ENCODE measurements at places on chromosomes 13 and 19.

DNA sequence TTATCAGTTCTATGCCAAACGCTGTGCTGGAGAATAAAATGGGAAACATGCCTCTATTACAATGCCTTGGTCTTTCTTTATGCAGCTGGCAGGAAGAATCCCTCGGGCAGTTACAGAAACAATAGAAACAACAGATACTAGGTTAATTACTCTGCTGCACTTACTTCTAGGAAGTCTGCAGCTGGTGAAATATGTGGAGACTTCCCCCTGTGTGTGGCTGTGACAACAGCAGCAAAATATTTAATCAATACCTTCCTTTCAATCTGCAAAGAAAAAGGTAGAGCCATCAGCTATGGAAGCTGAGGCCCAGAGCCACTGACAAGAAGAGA lies 9.9 kb downstream of the STOML3 start:
- no peak for DNase-seq

- no peak for DNase-seq
Observed at GRCh38 chr13:26601669-26602068, 44.2 kb downstream of the WASF3 start.

DNA sequence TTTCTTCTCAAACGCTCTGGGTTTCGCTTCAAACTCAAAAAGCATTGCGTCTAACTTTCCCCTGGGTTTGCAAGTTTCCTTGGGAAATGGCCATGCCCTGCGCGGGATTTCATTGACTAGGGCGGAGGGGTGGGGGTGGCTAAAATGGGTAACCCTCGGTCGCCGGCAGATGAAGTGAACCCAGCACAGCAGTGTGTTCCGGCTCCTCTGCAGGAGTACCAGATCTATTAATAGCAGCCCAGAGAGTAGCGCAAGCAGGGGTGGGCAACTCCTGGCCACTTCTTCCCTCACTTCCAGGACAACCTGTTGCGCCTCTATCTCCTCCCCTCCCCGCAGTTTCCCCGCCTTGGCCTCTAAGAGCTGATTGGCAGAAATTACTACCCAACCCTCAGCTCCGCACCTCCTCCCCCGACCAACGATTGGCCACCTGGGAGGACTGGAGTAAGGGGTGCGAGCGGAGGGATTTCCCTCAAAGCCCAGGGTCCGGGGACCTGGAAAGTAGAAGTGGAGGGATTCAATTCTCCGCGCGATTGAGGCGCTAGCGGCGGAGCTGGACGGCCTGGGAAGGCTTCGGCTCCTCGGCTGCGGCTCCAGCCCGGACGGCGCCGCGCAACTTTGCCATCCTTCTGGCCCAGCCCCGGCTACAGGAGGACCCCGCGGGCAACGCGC lies at the start of gene FREM2:
Gene FREM2, plus strand, starts transcription at position 501 of the 669 bp plus-strand sequence. CDS start 268 bp downstream, outside the sequence.
- no peak for DNase-seq

DNA sequence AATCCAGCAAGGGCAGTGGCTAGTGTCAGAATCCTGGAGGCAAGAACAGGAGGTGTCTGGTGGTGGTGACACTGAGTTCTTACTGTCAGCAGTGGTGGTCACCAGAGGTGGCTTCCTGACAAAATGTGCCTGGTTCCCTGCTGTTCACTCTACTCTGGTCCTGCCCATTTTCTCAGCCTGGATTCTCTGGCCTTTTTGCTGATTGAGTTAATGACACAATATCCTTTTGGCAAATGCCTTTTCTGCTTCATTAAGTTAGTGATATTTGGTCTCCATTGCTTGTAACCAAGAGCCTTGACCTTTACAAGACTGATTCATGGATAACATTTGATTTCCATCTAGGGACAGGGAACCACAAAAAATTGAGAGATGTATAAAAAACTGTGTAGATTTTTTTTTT lies 51.1 kb downstream of the RFC3 start:
- no peak for DNase-seq

GRCh38 chr19:639253-640160 lies at the start of gene FGF22:
FGF22 (plus strand) TSS chr19:639879; CDS start chr19:639926, 47 bp downstream.
- DNase-seq = peak; percentile 99

- no peak for DNase-seq
Observed at GRCh38 chr13:95106562-95106961, 194.7 kb downstream of the ABCC4 start.

GRCh38 chr19:2952953-2953481 lies 8.2 kb upstream of the ZNF77 start:
- DNase-seq = no peak

GRCh38 chr13:49836516-49836915 lies 44.0 kb upstream of the KPNA3 start:
- DNase-seq = no peak

DNA sequence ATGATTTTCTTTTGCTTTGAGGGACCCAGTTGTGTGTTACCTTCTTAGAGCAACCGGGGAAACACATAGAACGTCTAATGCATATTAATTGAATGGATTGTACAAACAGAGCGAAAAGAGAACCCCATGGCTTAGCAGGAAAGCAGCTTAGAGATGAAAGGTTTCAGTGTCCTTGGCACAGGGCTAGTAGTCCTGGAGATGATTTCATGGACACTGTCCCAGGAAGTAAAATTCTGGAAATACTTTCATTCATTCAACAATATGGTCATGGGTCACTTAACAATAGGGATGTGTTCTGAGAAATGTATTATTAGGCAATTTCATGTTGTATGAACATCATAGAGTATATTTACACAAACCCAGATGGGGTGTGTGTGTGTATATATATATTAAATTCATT lies 9.7 kb upstream of the FUT2 start:
- no peak for DNase-seq

DNA sequence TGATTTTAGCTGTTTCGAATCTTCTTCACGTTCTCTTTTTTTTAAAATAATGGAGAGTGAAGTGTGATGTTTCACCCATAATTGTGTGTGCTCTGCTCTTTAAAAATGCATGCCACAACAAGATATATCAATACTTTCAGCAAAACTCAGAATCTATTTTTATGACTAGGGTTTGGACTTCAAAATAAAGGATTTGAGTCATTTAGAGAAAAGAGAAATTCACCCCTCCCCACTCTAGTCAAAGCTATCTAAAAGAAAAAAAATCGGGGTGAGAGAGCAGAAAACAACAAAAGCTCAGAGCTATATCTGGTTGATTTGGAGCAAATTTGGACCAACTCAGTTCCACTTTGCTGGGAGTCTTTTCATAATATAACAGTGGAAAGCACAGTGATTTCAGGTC lies 244.5 kb downstream of the DNAJC15 start:
- DNase-seq = no peak

DNA sequence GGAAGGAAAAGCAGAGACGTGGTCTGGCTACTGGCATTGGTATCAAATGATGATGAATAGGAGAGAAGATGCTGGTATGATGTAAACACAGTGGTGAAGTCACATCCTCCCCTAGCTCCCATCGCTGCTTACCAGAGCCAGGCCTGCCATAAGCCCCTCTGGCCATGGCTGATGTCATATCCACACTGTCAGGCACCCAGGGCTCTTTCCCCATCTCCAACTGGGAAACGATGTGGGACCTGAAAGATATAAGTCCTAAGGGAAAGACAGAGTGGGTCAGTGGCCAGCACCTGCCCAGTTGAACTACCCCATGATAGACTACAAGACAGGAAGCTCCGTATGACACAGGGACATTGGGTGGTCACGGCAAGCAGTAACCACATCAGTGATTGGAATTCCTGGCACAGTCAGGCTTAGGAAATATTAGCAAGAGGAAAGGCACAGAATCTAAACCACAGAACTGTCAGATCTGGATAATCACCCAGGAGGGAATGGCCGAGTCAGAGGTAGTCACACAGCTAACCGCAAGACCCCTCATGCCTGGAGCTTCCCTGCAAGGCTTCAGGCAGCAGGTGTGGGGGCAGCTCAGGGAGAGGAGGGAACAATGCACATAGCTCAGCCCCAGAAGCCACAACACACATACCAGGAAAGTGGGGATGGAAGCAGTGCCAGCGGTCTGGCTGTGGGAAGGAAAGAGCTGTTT lies 3.8 kb downstream of the ZNF792 start:
- DNase-seq = no peak

- no peak for DNase-seq
Observed at GRCh38 chr19:2699413-2700140, 2.9 kb downstream of the GNG7 start.

GRCh38 chr19:13906521-13906904 lies 512 bp downstream of the CC2D1A start:
- peak; percentile 59 for DNase-seq

GRCh38 chr13:46165485-46166223 lies 16.3 kb downstream of the LCP1 start:
- DNase-seq = no peak

GRCh38 chr13:99197117-99197651 lies 3.5 kb upstream of the UBAC2 start:
- DNase-seq = no peak

- no peak for DNase-seq
Observed at GRCh38 chr13:65660731-65661130, 1569.4 kb downstream of the PCDH9 start.

DNA sequence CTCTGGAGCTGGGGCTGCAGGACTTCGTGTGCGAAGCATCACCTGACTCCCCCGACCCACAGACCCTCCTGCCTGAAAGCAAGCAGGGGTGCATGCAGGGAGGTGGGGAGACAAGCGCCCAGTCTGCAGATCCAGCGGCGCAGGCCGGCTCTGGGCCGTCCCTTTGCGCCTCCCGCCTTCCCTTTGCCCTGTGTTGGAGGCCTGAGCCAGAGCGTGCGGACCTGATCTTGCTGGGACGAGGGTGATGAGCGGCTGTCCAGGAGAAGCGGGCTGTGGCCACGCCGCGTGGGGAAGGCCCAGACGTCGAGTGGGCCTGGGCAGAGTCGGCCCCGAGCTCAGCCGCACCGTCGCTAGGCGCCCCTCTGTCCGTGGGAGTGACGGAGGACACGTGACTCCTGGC lies 5.3 kb upstream of the GRTP1 start:
- peak; percentile 25 for DNase-seq

DNA sequence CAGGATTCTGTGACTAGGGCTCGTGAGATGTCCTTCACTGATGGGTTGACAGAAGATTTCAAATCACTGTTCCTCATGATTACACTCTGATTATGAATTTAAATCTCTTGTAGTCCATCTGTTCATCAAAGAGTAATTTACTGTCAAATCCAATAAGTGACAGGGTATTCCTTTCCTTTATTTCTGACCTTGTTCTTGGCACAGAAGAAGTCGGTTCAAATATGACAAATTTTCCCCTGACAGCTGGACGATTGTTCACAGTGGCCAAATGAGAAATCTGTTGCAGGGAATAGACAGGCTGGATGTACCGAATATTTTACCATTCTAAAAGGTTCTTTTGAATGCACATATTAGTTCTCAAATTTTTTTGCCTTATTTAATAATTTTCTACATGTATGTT lies 767.3 kb upstream of the GPC6 start:
- DNase-seq = no peak

DNA sequence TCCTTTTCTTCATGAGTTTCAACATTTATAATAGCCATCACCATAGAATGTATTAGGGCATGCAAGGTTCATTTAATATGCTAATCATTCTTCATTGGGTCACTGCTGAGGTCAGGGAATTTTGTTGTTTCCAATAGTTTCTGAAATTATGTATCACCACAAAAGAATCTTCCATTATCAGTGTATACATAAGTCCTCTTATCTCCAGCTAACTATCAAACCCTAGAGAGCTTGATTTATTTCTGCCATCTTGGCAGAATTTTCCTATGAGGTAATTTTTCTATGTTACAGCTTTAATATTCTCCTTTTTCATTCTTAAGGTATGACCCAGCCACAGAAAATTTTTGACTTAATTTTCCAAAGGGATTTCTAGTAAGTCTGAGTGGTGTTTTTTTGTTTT lies 415.0 kb upstream of the SLITRK1 start:
- no peak for DNase-seq

DNA sequence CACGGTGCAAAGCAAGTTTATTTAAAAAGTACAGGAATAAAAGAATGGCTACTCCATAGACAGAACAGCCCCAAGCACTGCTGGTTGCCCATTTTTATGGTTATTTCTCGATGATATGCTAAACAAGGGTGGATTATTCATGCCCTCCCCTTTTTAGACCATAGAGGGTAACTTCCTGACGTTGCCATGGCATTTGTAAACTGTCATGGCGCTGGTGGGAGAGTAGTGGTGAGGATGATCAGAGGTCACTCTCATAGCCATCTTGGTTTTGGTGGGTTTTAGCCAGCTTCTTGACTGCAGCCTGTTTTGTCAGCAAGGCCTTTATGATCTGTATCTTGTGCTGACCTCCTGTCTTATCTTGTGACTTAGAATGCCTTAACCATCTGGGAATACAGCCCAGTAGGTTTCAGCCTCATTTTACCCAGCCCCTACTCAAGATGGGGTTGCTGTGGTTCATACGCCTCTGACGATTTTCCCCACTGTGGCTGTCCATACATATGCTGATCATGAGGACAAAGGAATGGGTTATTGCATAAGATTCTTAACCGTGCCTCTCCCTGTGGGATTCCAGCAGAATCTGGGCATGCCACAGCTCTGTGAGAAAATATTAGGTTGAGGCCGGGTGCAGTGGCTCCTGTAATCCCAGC lies 36.9 kb upstream of the ZNF507 start:
- DNase-seq = no peak

- DNase-seq = no peak
Observed at GRCh38 chr13:110062077-110062776, 244.7 kb downstream of the COL4A1 start.

DNA sequence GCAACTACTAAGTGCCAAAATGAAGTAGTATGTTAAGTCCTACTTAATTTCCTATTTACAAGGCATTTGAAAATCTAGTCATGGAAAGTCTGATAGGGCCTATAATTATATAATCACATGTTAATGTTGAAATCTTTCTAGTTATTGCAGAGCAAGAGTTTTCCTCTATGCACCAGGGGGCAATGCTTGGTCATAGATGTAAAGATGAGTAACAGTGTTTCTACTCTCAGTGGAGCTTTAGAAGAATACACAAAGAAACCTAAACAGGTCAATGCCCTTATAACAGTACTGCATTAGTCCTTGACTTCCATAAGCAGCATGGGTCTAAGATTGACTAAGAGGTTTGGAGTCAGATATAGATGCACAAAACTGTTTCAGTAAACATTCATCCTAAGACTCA lies 218.7 kb downstream of the KCTD12 start:
- no peak for DNase-seq

- no peak for DNase-seq
Observed at GRCh38 chr19:33887891-33888290, 91.2 kb downstream of the KCTD15 start.

GRCh38 chr13:36310417-36311108 lies 12.9 kb upstream of the CCDC169 start:
- DNase-seq = no peak

- no peak for DNase-seq
Observed at GRCh38 chr19:40831502-40832430, 18.5 kb downstream of the CYP2A6 start.

GRCh38 chr13:41643507-41643906 lies 186.2 kb downstream of the RGCC start:
- DNase-seq = no peak

- DNase-seq = no peak
Observed at GRCh38 chr13:112661291-112661690, 28.5 kb upstream of the ATP11A start.

- no peak for DNase-seq
Observed at GRCh38 chr13:46475541-46475991, 77.4 kb upstream of the LRCH1 start.

- no peak for DNase-seq
Observed at GRCh38 chr19:54114340-54115108, 933 bp downstream of the TFPT start.

GRCh38 chr13:99419591-99420243 lies 81.6 kb upstream of the TM9SF2 start:
- no peak for DNase-seq

Data from liver (tissue), 10 donors.